ENCODE measurements at places on chromosomes 5 and 9.

GRCh38 chr5:73213566-73213998 lies 40.6 kb downstream of the TMEM174 start:
- no peak for DNase-seq

- DNase-seq = no peak
Measured at GRCh38 chr9:37859043-37859442, 44.9 kb downstream of the SLC25A51 start.

GRCh38 chr9:15743512-15743911 lies 190.7 kb downstream of the CCDC171 start:
- no peak for DNase-seq

GRCh38 chr5:111432883-111433536 lies 79.3 kb downstream of the STARD4 start:
- DNase-seq = no peak
